KG1 (cell line): ENCODE measurements at places on chromosomes 5 and 9.

- no peak for DNase-seq
Measured at GRCh38 chr5:69043655-69043996, 50.2 kb upstream of the SLC30A5 start.

DNA sequence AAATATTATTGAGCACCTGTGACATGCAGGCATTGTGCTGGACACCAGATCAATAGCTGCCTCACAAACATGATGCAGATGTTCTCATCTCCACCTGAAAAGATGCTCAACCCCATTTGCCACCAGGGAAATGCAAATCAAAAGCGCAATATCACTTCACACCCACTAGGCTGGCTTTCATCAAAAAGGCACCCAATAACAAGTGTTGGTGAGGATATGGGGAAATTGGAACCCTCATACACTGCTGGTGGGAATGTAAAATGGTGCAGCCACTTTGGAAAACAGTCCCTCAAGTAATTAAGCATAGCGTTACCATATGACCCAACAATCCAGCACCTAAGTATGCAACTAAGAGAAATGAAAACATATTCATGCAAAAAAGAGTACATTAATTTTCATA lies 24.7 kb downstream of the FGF1 start:
- DNase-seq, result no peak

- no peak for DNase-seq
Measured at GRCh38 chr5:137292461-137293027, 206.6 kb downstream of the SPOCK1 start.

- no peak for DNase-seq
Measured at GRCh38 chr9:92713528-92713927, 43.6 kb upstream of the IPPK start.

- no peak for DNase-seq
Measured at GRCh38 chr5:68465133-68465532, 249.6 kb downstream of the PIK3R1 start.

DNA sequence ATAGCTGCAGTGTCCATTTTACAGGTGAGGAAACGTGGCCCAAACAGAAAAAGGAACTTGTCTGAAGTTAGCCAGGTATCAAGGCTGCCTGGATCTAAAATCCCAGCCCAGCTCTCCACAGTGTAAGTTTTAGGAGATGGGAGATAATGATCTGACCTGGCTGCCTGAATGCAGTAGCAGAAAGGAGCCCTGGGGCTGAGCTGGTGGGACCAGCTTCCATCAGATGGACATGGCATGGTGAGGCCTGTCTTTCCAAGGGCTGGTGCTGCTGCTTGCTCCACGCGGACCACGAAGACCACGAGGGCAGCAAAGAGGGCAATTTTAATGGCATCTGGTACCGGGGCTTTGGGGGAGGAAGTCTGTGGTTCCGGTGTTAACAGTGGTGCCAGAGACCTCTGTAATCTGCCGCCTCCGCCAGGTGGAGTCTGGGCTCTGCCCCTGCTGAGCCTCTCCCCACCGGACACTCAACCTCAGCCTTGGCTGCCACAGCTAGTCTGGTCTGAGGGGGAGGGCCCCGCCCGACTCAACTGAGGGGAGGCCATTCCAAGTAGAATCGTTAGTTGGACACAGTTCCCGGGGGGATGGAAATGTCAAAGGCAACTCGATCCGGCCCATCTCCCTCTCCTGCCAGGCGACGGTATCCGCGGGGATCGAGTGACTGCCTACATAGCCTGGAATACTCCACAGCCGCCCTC lies 650 bp downstream of the MYORG start:
- no peak for DNase-seq

GRCh38 chr5:109388407-109388806 lies 21.4 kb downstream of the PJA2 start:
- DNase-seq, result no peak

DNA sequence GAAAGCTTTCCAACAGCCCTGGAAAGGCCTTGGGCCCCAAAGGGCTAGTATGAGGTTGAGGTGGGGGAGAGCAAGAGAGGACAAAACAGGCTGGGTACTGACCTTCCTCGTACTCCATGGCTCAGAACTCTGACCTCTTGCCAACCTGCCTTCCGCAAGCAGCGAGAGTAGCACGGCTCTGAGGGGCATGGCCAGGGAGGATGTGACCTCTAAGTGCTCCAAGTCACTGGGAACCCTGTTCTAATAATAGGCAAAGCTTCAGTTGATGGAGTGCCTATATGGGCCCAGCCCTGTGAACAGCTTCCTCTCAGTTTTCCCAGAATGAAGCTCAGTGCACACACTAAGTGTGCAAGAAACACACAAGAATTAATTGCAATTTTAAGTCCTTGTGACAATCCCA lies 127.6 kb upstream of the GABRP start:
- DNase-seq, result no peak

GRCh38 chr9:71121275-71122021 lies at the start of gene TRPM3:
TSS of gene TRPM3 (minus strand) at chr9:71121621. CDS start at chr9:71121354, 267 bp downstream.
- DNase-seq, result no peak

GRCh38 chr5:181121675-181122561 lies 9.1 kb downstream of the OR2V1 start:
- no peak for DNase-seq

DNA sequence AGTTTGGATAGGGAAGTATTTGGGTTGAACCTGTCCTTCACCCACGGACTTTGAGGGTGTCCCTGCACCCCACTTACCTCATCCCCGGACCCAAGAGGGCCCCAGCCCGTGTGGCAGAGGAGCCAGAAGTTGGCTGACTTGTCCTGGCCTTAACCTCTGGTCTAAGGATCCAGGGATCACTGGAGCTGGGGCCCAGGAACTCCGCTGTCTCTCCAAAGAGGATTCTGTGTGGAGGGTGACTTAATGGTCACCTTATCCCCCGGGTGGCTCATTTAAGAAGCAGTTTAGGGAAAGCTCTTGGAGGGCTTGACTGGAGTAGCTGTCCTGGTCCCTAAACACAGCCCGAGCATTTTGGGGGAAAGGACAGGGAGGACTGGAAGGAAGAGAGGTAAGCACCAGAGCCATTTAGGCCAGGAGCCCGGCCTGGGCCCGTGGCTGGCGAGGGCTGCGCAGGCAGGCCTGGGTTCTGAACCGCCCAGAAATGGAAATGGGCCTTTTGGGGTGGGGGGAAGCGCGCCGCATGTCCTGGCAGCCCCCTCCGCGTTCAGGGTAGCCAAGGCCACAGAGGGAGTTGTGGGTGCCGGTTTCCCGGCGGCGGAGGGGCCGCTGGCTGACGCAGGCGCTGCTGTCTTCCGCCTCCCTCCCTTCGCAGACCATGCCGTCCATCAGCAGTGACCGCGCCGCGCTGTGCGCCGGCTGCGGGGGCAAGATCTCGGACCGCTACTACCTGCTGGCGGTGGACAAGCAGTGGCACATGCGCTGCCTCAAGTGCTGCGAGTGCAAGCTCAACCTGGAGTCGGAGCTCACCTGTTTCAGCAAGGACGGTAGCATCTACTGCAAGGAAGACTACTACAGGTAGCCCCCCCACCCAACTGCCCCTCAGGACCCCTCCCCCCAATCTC lies 2.0 kb downstream of the LHX2 start:
- DNase-seq, result no peak

DNA sequence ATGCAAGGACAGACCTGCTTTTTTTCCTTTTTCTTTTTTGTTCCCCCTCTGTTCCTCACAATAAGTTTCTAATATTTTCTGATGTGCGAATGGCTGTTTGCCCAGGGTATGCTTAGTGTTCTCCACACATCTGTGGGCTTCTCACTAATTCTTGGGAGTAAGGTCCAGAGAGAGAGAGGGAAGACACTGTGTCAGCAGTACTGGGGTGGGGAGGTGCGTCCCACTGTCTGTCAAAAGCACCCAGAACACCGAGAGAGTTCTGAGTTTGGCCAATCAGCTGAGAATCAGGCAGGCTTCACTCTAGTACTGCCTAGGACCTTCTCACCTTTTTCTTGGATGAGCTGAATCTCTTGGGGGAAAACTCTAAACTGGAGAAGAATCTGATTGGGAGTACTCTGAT lies 61.8 kb downstream of the ELL2 start:
- no peak for DNase-seq

- peak; percentile 2 for DNase-seq
Measured at GRCh38 chr9:106829666-106830408, 33.1 kb upstream of the ZNF462 start.

DNA sequence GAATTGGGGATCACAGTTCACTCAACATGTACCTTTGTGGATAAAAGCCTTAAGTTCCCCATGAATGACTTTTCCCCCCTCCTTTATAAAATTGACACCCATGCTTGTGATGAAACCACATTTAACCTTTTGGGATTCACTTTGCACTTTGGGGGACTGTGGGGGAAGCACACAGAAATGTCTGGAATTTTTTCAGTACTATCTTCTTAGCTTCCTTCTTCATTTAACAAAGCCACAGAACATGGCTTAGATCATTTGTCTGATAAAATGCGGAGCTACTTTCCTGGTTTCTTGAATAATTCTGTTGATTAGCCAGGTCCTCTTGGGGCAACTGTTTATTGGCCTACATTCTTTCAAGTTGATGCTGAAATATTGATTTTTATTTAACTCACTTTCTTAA lies 29.9 kb downstream of the TNFSF15 start:
- DNase-seq, result no peak

DNA sequence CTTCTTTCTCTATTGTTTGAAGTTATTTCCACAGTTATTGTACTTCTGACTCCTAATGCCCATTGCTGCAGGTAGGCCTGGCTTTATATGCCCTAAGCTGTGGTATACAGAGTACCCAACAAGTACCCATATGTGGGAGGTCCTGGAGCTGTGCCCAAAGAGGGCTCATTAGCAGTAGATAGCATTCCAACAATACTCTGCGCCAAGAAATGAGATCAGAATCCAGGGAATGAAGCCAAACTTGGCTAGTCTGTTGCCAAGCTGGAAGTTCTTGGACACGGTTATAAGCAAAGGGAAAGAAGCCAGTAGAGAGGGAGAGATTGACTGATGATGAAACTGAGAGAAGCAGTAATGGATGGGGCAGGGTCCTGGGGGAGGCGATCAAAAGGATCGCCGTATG lies 29.7 kb upstream of the FAM169A start:
- no peak for DNase-seq

GRCh38 chr9:99783799-99784198 lies 37.9 kb upstream of the NR4A3 start:
- DNase-seq, result no peak

DNA sequence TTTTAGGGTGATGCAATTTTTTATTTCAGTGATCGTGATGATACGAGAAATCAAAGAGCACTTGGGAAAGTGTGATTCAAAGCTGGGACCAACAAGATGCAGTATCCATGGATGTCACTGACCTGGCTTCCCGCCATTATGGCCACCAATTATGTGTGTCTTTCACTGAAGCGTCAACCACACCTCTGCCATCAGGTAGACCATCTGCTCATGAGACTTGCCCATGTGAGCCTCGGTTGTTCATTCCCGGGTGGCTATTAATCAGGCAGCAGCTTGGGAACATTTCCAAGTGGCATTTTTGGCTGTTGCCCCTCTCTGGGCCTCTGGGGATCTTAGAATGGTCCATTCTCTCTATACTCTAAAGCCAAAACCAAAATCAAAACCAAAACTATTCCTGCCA lies 436.0 kb upstream of the ADAMTSL1 start:
- DNase-seq, result no peak

- DNase-seq, result no peak
Measured at GRCh38 chr5:1096838-1097237, 15.0 kb downstream of the SLC12A7 start.

DNA sequence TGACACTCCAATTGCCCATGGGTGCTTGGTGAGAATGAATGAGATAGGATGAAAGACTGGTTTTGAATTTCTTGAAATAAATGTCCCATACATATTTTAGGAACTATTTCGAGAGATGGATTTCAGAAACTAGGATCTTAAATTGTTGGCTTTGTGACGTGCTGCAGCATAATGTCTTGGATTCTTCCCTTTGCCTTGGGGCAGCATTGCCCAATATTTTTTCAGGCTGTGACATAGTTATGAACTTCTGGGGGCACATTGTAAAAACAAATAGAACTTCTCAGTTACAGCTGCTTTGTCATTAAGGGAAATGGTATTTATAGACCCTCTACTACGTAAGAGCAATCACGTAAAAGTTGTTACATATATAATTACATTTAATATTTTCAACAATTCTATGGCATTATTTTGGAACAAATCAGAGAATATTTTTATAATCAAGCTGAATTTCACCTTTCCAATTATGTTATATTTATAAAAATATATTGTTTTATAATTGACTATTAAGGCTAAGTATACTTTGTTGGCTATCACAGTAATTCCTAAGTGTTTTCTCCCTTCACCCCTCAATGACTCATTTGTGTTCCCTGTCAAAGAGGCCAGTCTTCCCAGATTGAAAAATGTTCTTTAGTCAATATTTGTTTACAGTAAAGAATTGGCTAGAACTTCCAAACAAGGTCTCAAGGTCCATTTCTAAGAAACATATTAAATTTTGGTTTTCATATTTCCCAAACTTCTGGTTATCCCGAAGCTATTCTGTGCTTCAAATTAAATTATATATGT lies 1388.3 kb upstream of the ACO1 start:
- DNase-seq, result no peak

- no peak for DNase-seq
Measured at GRCh38 chr9:33041432-33042188, 16.5 kb downstream of the DNAJA1 start.

DNA sequence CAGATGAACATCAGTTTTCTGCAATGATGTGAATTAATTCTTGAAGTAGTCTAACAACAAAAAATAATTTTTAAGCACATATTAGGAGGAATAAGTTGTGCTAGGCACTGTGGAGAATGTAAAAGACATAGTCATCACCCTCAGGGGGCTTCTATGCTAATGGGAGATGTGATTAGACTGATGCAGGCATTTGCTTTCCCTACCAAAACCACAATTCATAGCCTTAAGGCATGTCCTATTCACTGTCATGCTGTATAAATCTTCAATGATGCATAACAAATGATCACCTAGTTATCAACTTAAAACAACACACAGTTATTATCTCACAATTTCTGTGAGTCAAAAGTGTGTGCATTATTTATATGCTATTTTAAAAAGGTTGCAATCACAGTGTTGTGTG lies 422.6 kb downstream of the MAN2A1 start:
- DNase-seq, result no peak

DNA sequence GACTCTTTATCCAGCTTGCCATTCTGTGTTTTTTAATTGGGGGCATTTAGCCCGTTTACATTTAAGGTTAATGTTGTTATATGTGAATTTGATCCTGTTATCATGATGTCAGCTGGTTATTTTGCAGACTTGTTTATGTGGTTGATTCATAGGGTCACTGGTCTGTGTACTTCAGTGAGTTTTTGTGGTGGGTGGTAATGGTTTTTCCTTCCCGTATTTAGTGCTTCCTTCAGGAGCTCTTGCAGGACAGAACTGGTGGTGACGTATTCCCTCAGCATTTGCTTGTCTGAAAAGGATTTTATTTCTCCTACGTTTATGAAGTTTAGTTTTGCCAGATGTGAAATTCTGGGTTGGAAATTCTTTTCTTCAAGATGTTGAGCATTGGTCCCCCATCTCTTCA lies 381.1 kb downstream of the MAN2A1 start:
- no peak for DNase-seq
